Tibial artery (tissue), 4 donors: ENCODE measurements at places on chromosomes 1 and 21.

DNA sequence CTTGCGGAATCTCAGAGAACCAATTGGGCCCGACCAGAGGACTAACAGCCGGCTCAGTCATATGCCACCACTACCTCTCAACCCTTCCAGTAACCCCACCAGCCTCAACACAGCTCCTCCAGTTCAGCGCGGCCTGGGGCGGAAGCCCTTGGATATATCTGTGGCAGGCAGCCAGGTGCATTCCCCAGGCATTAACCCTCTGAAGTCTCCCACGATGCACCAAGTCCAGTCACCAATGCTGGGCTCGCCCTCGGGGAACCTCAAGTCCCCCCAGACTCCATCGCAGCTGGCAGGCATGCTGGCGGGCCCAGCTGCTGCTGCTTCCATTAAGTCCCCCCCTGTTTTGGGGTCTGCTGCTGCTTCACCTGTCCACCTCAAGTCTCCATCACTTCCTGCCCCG is 49.8 kb downstream of the ACP6 start:
- H3K4me1 ChIP-seq, result no peaks in the 10 kb centered on the region
- no peak overlapping the region for H3K27ac ChIP-seq
- peaks cover 39% of the 10 kb centered on the region for H3K36me3 ChIP-seq
- H3K27me3 ChIP-seq, result no peaks in the 10 kb centered on the region
- no peak for DNase-seq

GRCh38 chr1:23774174-23774880 is 3.9 kb upstream of the PITHD1 start:
- H3K27me3 ChIP-seq, result no peaks in the 10 kb centered on the region
- no peak overlapping the region for H3K4me3 ChIP-seq
- no peak overlapping the region for H3K27ac ChIP-seq
- H3K4me1 ChIP-seq, result no peaks in the 10 kb centered on the region

GRCh38 chr21:38228115-38228514 is 28.7 kb upstream of the KCNJ15 start:
- no peak overlapping the region for H3K27ac ChIP-seq
- DNase-seq, result no peak
- no peak overlapping the region for H3K4me3 ChIP-seq
- H3K36me3 ChIP-seq, result no peaks in the 10 kb centered on the region
- H3K27me3 ChIP-seq, result no peaks in the 10 kb centered on the region

DNA sequence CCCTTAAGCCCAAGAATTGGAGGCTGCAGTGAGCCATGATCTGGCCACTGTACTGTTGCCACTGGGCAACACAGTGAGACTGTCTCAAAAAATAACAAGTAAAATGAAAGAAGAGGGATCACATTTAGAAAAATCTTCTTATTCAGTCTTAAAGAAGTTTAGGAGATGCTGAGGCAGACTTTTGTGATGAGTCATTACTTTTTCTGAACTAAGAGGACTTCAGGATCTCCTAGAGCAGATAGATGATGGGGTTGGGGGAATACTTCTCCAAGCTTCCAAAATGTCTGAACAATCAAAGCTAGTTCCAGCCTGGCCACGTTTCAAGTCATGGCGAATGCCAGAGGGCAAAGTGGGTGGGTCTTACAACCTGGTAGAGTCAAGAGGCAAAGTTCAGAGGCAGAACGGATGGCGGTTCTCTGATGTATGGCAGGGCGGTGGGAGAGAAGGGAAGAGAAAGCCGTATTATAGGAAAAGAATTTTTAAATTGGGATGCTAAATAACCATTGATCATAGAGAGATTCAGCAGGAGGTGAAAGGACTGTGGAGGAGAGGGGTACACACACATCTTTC is 2.1 kb upstream of the CIART start:
- peak overlapping the region; percentile 79 for H3K27ac ChIP-seq
- DNase-seq, result peak; percentile 62
- no peaks in the 10 kb centered on the region for H3K27me3 ChIP-seq
- no peaks in the 10 kb centered on the region for H3K36me3 ChIP-seq
- no peaks in the 10 kb centered on the region for H3K4me1 ChIP-seq
- no peak overlapping the region for H3K4me3 ChIP-seq

DNA sequence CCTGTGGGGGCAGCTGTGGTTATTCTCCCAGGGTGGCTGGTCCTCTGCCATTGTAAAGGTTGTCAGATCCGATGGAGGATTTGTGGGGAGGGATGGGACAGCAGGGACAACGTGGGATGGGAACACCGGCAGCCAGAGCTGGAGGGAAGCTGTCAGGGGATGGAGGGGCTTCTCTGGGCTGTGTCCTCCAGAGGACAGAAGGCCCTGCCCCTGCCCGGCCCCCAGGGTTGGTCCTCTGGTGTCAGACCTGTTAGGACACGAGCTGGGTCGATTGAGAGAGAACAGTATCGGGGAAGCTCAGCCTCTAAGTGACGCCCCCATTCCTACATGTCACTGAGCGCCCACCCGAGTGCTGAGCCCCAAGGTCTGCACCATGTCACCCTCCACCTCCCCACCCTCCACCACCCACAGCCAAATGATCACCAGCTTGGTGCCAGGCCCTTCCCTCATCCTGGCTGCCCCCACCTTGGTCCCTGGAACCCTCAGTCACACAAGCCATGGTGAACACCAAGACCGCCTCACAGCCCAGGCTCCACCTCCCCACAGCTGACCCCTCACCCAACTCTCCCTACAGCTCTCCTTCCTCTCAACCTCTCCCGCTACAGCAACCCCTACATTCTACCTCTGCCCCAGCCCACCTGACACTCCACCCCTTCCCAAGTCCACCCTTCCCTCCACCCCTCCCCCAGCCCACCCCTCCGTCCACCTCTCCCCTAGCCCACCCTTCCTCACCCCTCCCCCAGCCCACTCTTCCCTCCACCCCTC is 244.4 kb downstream of the MATN1 start:
- H3K4me3 ChIP-seq, result no peak overlapping the region
- no peaks in the 10 kb centered on the region for H3K36me3 ChIP-seq
- peak; percentile 16 for DNase-seq
- H3K4me1 ChIP-seq, result no peaks in the 10 kb centered on the region

DNA sequence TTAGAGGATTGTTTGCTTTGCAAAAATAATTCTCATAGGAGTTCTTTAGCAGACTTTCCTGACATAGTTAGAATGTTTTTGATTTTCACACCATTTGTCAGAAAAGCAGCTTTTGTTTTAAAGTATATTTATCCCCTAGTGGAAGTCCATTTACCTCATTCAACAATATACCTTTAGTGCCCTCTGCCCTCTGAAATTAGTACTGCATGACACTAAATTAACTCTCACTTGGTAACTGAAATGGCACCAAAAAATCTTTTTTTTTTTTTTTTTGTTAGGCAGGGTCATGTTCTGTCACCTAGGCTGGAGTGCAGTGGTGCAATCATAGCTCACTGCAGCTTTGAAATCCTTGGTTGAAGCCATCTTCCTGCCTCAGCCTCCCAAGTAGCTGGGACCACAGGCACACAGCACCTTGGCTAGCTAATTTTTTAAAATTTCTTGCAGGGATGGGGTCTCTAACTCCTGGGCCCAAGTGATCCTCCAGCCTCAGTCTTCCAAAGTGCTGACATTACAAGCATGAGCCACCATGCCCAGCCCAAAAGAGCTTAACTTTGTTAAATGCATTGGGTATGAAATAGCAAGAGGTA is 13.6 kb downstream of the LRRC42 start:
- H3K4me3 ChIP-seq, result no peak overlapping the region
- H3K4me1 ChIP-seq, result no peaks in the 10 kb centered on the region
- no peak for DNase-seq

DNA sequence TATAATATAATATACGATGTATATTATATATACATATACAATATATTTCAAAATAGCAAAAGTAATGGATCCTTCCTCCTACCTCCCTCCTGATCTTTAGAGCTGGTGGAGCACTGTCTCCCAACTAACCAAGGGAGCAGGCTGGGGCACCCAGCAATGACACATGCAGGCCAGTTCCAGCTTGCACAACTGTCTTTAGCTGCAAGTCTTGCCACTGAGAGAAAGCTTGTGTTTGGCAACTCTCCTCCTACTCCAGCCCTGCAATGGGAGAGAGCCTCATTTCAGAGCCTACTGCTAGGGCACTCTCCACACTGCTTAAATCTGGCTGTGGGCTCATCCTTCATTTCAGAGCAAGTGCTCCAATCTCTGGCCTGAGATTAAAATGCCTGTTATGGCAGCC is 469.8 kb upstream of the OLFM3 start:
- no peak overlapping the region for H3K4me3 ChIP-seq
- H3K27ac ChIP-seq, result no peak overlapping the region
- no peaks in the 10 kb centered on the region for H3K4me1 ChIP-seq
- H3K27me3 ChIP-seq, result no peaks in the 10 kb centered on the region
- no peak for DNase-seq

DNA sequence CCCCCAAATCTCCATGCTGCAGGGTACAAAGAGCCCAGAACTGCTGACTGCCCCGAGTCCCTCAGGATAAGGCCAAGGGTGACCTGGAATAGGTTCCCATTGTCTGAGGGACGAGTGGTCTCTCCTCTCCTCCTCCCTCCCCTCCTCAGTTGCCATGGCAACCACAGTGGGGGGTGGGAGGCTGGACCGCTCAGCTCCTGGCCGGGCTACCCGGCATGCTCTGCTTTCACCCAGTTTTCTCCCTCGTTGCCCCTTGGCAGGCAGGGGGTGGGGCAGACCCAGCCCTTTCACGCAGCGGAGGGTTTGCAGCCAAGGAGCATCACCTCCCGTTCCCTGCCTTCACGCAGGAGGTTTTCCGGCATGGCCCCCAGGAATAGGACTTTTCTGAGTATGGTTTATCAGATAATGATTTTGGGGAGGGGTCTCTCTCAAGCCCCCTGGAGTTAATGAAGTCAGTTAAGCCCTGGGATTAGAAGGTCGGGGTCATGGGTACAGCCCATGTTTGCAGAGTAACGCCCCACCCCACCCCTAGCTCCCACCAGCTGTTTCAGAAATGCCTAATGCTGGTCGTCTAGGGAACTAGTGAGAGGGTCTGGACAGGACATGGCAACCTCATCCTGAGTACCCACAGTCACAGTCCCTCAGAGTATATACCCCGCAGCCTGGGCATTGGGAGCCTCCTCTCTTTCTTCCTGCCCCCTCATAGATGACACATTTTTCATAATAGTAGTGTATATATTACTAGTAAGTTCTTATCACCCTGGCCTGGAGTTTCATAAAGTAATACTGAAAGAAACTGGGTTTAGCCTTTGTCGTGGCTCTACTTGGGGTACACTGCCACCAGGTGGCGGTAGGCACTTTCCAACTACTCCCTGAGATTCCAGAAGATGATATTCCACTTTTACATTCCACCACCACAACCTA is 20.7 kb downstream of the C1QB start:
- no peaks in the 10 kb centered on the region for H3K27me3 ChIP-seq
- no peak overlapping the region for H3K4me3 ChIP-seq
- H3K36me3 ChIP-seq, result no peaks in the 10 kb centered on the region
- DNase-seq, result no peak
- H3K4me1 ChIP-seq, result no peaks in the 10 kb centered on the region
- no peak overlapping the region for H3K27ac ChIP-seq

- H3K4me1 ChIP-seq, result no peaks in the 10 kb centered on the region
- no peak for DNase-seq
- no peak overlapping the region for H3K27ac ChIP-seq
- no peaks in the 10 kb centered on the region for H3K27me3 ChIP-seq
- H3K4me3 ChIP-seq, result no peak overlapping the region
- no peaks in the 10 kb centered on the region for H3K36me3 ChIP-seq
These were observed 15.6 kb downstream of the TMPRSS15 start for GRCh38 chr21:18387994-18388393.

- DNase-seq, result peak; percentile 81
- H3K36me3 ChIP-seq, result peaks cover 4% of the 10 kb centered on the region
- no peak overlapping the region for H3K4me3 ChIP-seq
- H3K4me1 ChIP-seq, result no peaks in the 10 kb centered on the region
- no peaks in the 10 kb centered on the region for H3K27me3 ChIP-seq
These were observed 77.0 kb downstream of the ZZZ3 start for GRCh38 chr1:77605246-77606026.

DNA sequence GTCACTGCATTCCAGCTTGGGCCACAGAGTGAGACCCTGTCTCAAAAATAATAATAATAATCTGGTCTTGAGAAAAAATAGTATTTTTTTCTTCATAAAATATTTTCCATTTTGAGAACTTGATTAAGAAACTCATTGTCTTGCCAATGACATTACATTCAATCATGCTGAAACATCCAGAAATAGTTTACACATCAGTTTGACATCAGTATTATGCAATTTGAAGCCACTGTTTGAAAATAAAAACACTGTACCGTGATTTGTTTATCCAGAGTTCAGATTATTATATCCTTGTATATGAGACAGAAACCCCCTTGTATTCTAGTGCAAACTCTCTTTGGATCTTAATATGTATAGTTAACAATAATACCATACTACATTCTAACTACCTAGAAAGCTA is 6.9 kb downstream of the FMO2 start:
- H3K4me3 ChIP-seq, result no peak overlapping the region
- H3K27me3 ChIP-seq, result no peaks in the 10 kb centered on the region
- peaks cover 7% of the 10 kb centered on the region for H3K36me3 ChIP-seq
- H3K4me1 ChIP-seq, result peaks cover 8% of the 10 kb centered on the region
- peak overlapping the region; percentile 16 for H3K27ac ChIP-seq

- no peak overlapping the region for H3K27ac ChIP-seq
- H3K27me3 ChIP-seq, result no peaks in the 10 kb centered on the region
- H3K4me1 ChIP-seq, result no peaks in the 10 kb centered on the region
- DNase-seq, result no peak
- peaks cover 71% of the 10 kb centered on the region for H3K36me3 ChIP-seq
These were observed 25.8 kb downstream of the UAP1 start for GRCh38 chr1:162587347-162587746.

GRCh38 chr1:153985341-153985912 is 712 bp downstream of the RAB13 start:
- no peaks in the 10 kb centered on the region for H3K27me3 ChIP-seq
- peaks cover 25% of the 10 kb centered on the region for H3K4me1 ChIP-seq
- H3K4me3 ChIP-seq, result peak overlapping the region; percentile 61
- H3K27ac ChIP-seq, result peak overlapping the region; percentile 76
- peak; percentile 75 for DNase-seq

- no peak overlapping the region for H3K27ac ChIP-seq
- no peak for DNase-seq
- no peaks in the 10 kb centered on the region for H3K36me3 ChIP-seq
- H3K4me1 ChIP-seq, result peaks cover 10% of the 10 kb centered on the region
These were observed 7.2 kb upstream of the VSIG8 start for GRCh38 chr1:159869607-159870006.

- no peak overlapping the region for H3K27ac ChIP-seq
- H3K4me1 ChIP-seq, result no peaks in the 10 kb centered on the region
- H3K36me3 ChIP-seq, result no peaks in the 10 kb centered on the region
- H3K4me3 ChIP-seq, result no peak overlapping the region
- DNase-seq, result no peak
- H3K27me3 ChIP-seq, result no peaks in the 10 kb centered on the region
These were observed 139.1 kb upstream of the TIAM1 start for GRCh38 chr21:31483146-31483545.

- H3K4me1 ChIP-seq, result peaks cover 30% of the 10 kb centered on the region
- DNase-seq, result no peak
- peak overlapping the region; percentile 85 for H3K27ac ChIP-seq
- no peaks in the 10 kb centered on the region for H3K27me3 ChIP-seq
- H3K36me3 ChIP-seq, result peaks cover 26% of the 10 kb centered on the region
These were observed 24.8 kb upstream of the SLFNL1 start for GRCh38 chr1:41046347-41046775.

DNA sequence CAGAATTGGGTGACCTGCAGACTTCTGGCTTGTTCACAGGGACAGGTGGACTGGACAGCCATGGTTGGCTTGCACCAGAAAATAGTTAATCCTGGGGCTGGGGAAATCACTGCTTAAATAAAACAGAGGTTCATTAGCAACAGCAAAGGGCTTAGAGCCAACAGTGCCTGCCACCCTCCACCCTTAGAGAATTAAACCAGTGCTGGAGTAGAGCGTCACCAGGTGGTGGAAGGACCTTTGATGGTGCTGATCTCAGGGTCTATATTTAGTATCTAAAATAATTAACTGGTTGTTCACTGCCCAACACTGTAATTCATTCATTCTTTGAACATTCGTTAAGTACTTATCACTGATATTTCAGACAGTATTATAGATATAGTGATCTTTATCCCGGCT is 34.7 kb upstream of the PDE9A start:
- no peaks in the 10 kb centered on the region for H3K4me1 ChIP-seq
- no peak overlapping the region for H3K27ac ChIP-seq
- no peak overlapping the region for H3K4me3 ChIP-seq
- no peaks in the 10 kb centered on the region for H3K36me3 ChIP-seq
- no peak for DNase-seq
